H9 (cell line): ENCODE measurements at places on chromosomes 5 and 9. TPM values are rescaled to one million over a fixed set of nuclear protein-coding genes. Genes with fewer than 3 reads are reported as not detected.

The CDC20B gene
- total RNA-seq = 0.18 and 0.26 TPM in 2 replicates

DNA sequence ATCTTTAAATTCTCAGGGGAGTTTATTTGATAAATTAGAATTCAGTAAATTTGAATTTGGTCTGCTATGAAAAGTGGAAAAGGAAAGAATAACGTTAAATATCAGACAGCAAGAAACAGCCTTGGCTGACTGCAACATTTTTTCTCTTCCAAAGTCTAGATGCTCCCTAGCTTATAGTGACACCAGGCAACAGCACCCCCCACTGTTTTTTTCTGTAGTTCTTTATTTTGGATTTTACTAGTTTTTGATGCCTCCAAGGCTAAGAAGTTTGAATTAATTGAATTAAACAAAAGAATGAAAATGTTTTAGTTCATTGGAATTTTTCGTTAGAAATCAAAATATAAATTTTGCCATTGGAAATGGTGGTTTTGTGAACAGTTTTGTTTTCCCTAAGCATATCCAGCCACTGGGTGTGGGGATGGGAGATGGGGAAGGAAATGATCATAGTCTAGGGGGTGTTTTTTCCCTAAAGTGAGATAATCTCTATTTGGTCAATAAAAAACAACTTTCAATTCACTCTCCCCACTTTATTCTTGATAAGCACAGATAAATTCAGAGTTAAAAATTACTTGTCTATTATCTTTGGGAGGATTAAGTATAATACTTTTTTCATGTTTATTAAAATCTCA is 199.3 kb upstream of the CD180 start:
- DNase-seq = no peak

GRCh38 chr5:132418881-132419280 is 49.4 kb downstream of the SLC22A5 start:
- no peak for DNase-seq

The ARSB gene
- 11.4 and 12.0 TPM in 2 replicates for total RNA-seq

- DNase-seq = no peak
Observed at GRCh38 chr9:107080130-107080529, 202.9 kb upstream of the RAD23B start.

GRCh38 chr9:133472277-133472645 is 6.6 kb downstream of the SLC2A6 start:
- DNase-seq = no peak

The TPPP gene
- 0.44 and 0.48 TPM in 2 replicates for total RNA-seq

DNA sequence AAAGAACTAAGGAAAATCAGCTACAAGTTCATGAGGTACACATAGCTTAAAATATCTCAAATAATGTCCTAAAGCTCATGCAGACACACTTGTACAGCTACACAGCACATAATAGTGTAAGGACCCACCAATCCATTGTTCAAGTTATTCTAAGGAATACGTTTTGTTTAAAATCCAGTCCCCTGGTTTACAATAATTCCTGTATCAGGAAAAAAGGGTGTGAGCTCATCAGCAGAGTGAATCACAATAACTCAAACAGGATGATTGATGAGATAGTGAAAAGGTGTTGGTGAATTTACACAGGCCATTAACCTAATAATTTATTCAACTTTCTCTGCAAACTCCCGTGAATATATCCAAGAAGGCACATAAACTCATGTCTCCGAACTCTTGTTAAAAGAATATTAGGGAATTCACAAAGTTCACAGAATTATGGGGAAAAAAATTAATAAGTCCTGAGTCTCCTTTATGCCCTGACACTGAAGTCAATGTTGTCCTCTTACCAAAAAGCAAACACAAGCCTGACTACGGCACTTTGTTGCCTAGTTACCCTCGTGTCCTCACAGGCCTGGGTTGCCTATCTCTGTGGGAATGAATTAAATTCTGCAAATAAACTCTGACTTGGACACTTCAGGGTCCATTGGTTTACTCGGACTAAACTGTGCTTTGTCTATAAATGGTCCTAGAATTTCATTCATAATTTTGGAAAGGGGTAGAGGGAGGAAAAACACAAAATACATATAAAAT is 142.8 kb upstream of the PDE4D start:
- no peak for DNase-seq

DNA sequence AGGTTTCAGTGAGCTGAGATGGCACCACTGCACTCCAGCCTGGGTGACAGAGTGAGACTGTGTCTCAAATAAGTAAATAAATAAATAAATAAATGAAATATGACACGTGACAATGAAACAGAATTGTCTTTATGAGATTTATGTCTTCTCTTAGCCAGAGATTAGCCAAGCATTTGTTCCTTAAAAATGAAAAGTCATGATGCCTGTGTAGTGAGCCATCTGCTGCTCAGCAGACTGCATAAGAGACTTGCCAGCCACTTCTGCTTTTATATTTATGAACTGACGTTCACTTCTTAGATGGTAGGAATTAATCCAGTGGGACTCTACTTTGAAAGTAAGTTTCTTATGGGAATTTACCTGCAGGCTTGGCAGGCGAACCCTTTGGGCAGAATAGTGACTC is 227.4 kb downstream of the NR3C1 start:
- DNase-seq = no peak

The C5orf58 gene
- 0.90 and 1.4 TPM in 2 replicates for total RNA-seq

The SARDH gene
- 5.3 TPM in 2 replicates for total RNA-seq

DNA sequence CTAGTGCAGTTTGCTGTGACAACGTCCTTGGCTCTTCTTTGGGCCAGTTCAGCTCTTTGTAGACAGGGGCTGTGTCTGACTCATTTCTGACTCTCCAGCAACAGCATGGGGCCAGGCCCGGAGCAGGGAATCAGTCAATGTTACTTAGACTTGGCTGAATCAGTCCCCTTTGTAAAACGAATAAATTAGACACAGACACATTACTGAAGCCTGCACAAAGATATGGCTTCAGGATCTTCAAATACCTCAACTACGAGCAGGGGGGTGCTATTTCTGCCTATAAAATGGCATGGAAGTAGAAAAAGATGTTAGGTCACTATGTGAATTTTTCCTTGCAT is 204.7 kb downstream of the TTLL11 start:
- no peak for DNase-seq
